NCI-H774 (cell line): ENCODE measurements at places on chromosomes 5 and 9.

- DNase-seq: no peak
Observed at GRCh38 chr9:121169094-121169601, 32.5 kb downstream of the RAB14 start.

GRCh38 chr5:68683632-68684036, 410.2 kb upstream of the SLC30A5 start:
- DNase-seq: no peak

- no peak for DNase-seq
Observed at GRCh38 chr5:159518371-159518770, 188.1 kb upstream of the IL12B start.

DNA sequence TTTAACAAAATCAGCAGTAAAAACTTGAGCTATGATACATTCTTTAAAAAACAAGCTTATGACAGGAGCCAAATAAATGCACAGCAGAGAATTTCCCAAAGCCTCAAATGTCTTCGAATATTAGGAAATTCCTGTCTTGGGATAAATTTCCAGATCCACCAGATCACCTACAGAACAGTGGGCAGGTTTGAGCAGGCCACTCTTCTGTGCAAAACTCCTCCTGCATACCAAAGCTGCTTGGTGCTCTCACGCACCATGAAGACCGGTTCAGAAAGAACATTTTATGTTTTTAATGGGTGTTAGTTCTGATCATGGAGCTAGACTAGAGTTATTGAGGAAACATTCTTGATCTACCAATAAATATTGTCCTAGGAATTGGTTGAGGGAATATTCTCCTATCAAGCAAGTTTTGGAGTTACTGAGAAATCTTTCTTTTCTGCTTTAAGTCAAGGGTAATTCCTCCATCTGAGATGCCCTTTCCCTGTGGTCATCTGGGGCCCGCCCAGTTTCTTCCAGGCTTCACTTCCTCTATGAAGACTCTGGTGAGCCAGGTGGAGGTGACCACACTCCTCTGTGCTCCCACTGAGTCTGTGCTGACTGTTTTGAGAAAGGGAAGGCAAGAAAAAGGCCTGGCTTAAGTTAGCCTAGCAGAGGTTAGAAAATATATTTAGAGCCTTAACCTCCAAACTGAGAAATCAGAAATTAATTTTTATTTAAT, 17.9 kb downstream of the TNFSF15 start:
- DNase-seq: no peak

GRCh38 chr5:31663519-31663918, 24.6 kb downstream of the PDZD2 start:
- no peak for DNase-seq
